Activated T-helper 1 cell treated with Interleukin-2 at 50 U/mL for 16 hours (primary cell): ENCODE measurements at places on chromosomes 5 and 9.

GRCh38 chr9:71820403-71820921 is 52.1 kb upstream of the CEMIP2 start:
- DNase-seq, result no peak

- DNase-seq, result no peak
Observed at GRCh38 chr5:157463621-157464518, 3.9 kb downstream of the NIPAL4 start.

GRCh38 chr9:72524820-72525540 is 3.6 kb downstream of the TMC1 start:
- no peak for DNase-seq

GRCh38 chr9:761793-762560 is 79.5 kb upstream of the DMRT1 start:
- no peak for DNase-seq
